ENCODE measurements at places on chromosomes 12 and 14.

GRCh38 chr14:29035134-29035533 is 268.5 kb downstream of the FOXG1 start:
- DNase-seq: no peak

GRCh38 chr12:89384050-89384758 is 31.9 kb upstream of the DUSP6 start:
- DNase-seq: no peak

- DNase-seq: no peak
These were observed 34.6 kb downstream of the CKB start for GRCh38 chr14:103488071-103488470.

DNA sequence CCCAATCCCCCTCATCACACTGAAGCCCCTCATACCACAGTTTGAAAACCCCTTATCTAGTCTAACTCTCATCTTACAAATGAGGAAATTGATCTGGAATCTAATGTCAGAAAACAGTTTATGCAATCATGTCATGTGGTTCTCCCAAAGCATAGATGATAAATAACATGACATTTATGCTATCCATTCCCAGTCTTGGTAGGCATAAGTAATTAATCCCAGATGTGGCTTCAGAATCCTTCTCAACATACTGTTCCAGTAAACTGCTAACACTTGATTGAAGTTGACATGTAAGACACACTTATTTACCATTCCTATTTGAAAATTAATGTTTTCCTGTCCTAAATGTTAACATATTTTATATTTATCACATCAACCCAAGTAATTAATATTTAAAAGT is 168.7 kb downstream of the GALC start:
- no peak for DNase-seq

- DNase-seq: no peak
These were observed 174.8 kb upstream of the AVPR1A start for GRCh38 chr12:63325757-63326156.

GRCh38 chr12:124588751-124589267 is 21.4 kb upstream of the NCOR2 start:
- no peak for DNase-seq

All from NCI-H1417 (cell line).